ENCODE measurements at places on chromosomes 4 and X. TPM values are rescaled to one million over a fixed set of nuclear protein-coding genes. Genes with fewer than 3 reads are reported as not detected.

The FRG2 gene
- not detected for polyA plus RNA-seq

The PNMA5 gene
- polyA plus RNA-seq = not detected

The BMPR1B gene
- polyA plus RNA-seq = 2.0 TPM

The MAGEA1 gene
- polyA plus RNA-seq = not detected

The LRCH2 gene
- 2.6 TPM for polyA plus RNA-seq

The RAB9B gene
- polyA plus RNA-seq = 5.0 TPM

The BEX1 gene
- polyA plus RNA-seq = 1.1 TPM

GRCh38 chrX:154486052-154486395 is 391 bp downstream of the UBL4A start:
- peak; percentile 60 for DNase-seq
- no peaks in the 10 kb centered on the region for H3K4me1 ChIP-seq
- no peaks in the 10 kb centered on the region for H3K36me3 ChIP-seq
- peak overlapping the region; percentile 17 for H3K4me3 ChIP-seq

- peak; percentile 67 for DNase-seq
- H3K27ac ChIP-seq = no peak overlapping the region
Observed at GRCh38 chrX:291411-291901, 10.3 kb downstream of the PLCXD1 start.

DNA sequence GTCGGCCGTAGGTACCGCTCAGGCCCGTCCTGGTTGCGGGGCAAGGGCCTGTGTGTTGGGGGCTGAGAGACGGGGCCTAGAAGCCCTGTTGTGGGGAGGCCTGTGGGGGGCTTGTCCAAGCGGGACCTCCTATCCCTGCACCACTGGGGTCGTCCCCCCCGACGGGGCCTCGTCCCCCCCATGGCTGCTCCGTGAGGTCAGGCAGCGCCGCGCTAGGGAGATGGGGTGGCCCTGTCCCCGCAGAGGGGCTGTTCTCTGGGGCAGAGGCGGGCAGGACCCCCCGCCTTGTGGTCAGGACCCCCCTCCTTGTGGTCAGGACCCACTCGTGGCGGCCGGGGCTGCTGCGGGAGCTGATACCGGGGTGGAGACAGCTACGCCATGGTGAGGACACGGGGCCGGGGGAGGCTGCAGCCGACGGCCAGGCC is 12.1 kb upstream of the GTPBP6 start:
- no peak overlapping the region for H3K27ac ChIP-seq
- H3K4me3 ChIP-seq = no peak overlapping the region
- DNase-seq = no peak
- H3K27me3 ChIP-seq = no peaks in the 10 kb centered on the region

GRCh38 chr4:80446248-80446647 is 110.7 kb downstream of the CFAP299 start:
- H3K36me3 ChIP-seq = no peaks in the 10 kb centered on the region
- H3K27ac ChIP-seq = no peak overlapping the region
- H3K27me3 ChIP-seq = no peaks in the 10 kb centered on the region
- no peak overlapping the region for H3K4me3 ChIP-seq

- H3K27ac ChIP-seq = no peak overlapping the region
- no peak overlapping the region for H3K4me3 ChIP-seq
- peaks cover 9% of the 10 kb centered on the region for H3K36me3 ChIP-seq
- H3K27me3 ChIP-seq = no peaks in the 10 kb centered on the region
- H3K4me1 ChIP-seq = no peaks in the 10 kb centered on the region
Observed at GRCh38 chr4:1215141-1216075, 33.5 kb downstream of the CTBP1 start.

GRCh38 chr4:14143892-14144291 is 516.4 kb upstream of the BOD1L1 start:
- H3K36me3 ChIP-seq = no peaks in the 10 kb centered on the region
- no peak overlapping the region for H3K4me3 ChIP-seq

DNA sequence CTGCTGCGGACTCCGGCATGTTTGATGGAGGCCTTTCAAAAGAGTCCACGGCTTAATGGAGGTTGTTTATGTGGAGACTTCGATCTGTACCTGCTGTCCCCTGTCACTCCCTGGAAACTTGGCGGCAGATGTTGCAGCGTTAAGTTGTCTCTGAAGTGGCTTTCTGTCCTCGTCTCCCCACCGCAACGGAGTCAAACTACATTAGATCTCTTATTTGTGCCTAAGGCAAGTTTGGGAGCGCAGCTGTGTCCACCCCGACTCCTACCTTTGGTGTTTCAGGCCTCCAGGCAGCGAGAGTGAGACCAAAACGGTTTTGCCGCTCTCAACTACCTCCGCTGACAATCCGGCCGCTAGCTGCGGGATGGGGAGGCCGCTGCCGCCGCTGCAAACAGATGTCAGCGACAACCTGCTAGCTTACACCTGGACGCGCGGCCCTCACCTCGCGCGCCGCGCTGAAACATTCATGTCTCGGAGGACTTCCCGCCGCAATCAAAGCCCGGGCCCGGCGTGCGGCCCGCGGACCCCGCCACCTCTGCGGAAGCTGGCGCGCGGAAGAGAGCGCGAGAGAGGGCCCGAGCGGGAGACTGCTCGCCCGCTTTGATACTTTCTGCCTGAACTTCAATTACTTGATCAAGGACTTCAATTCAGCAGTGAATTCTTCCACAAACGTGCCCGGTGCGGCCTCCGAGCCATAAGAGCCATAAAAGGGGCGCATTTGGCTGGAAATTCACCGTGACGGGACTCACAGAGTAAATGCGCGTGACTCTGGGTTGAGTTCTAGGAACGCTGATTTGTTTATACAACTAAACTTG is 108.4 kb downstream of the ANTXR2 start:
- no peaks in the 10 kb centered on the region for H3K27me3 ChIP-seq
- no peak overlapping the region for H3K27ac ChIP-seq
- DNase-seq = no peak
- no peaks in the 10 kb centered on the region for H3K4me1 ChIP-seq
- H3K4me3 ChIP-seq = peak overlapping the region; percentile 20

- H3K36me3 ChIP-seq = no peaks in the 10 kb centered on the region
- H3K27ac ChIP-seq = no peak overlapping the region
- DNase-seq = no peak
Observed at GRCh38 chr4:68904786-68905185, 46.8 kb downstream of the UGT2A3 start.

- DNase-seq = no peak
- no peaks in the 10 kb centered on the region for H3K4me1 ChIP-seq
- no peak overlapping the region for H3K27ac ChIP-seq
- H3K27me3 ChIP-seq = no peaks in the 10 kb centered on the region
Observed at GRCh38 chrX:121333942-121334341, 286.5 kb downstream of the GLUD2 start.

DNA sequence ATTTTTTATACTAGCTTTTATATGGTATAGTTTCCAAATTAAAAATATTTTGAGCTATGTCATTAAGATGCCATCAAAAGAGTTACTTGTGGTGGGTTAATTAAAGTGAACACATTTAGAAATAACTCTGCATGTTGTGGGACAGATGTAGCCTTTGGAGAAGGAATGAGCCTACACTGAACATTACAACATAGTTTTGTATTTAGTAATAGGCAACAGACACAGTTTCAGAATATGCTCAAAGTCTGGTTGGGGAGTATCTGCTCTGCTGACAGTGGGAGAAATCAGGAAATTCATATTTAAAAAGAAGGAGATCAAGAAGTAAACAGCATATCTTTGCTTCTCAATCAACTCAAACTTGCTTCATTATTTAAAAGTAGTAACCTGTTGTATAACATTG is 23.7 kb downstream of the EMCN start:
- H3K27me3 ChIP-seq = no peaks in the 10 kb centered on the region
- H3K4me3 ChIP-seq = no peak overlapping the region
- H3K36me3 ChIP-seq = no peaks in the 10 kb centered on the region
- H3K27ac ChIP-seq = no peak overlapping the region

GRCh38 chr4:113978561-113979147 is 793 bp downstream of the ARSJ start:
- no peaks in the 10 kb centered on the region for H3K27me3 ChIP-seq
- peak; percentile 53 for DNase-seq

DNA sequence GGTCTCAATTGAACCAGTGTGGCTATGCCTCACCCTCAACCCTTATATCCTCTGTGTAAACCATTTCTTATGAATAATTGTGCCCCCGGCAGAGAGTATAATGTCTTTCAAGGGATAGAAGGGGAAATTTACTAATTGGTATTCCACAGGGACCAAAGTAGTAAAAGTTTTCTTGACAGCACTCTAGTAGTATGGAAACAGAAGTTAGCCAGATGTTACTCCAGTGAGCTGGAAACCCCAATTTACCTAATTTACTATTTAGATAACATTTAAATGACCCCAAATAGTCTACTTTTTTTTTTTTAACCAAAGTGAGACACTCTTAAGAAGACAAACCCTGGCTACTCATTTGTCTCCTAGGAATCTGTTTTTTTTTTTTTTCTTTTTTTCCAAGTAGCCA is 32.3 kb downstream of the DTHD1 start:
- H3K4me1 ChIP-seq = no peaks in the 10 kb centered on the region
- H3K27ac ChIP-seq = no peak overlapping the region

DNA sequence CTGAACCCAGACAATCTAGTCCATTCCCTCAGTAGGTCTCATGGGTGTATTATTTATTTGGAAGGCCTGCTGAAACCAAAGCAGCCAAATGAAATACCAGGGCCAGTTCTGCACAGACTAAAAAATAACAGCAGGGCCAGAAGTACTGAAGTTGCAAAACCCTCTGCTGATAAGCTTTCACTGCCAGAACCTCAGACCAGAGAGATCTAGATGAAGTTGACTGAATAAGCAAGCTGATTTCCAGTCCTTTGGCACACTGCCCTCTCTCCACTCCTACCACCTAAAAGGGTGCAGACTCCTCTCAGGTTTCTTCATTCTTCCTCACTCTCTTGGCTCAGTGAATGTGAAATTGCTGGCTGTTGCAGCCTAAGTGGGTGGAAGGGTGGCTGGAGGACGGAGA is 276.7 kb upstream of the KLF3 start:
- no peak overlapping the region for H3K4me3 ChIP-seq
- no peaks in the 10 kb centered on the region for H3K27me3 ChIP-seq
- H3K27ac ChIP-seq = peak overlapping the region; percentile 57
- DNase-seq = no peak

GRCh38 chrX:107766470-107767150 is 9.0 kb downstream of the TSC22D3 start:
- peak; percentile 76 for DNase-seq
- H3K4me3 ChIP-seq = no peak overlapping the region
- H3K36me3 ChIP-seq = no peaks in the 10 kb centered on the region

- H3K36me3 ChIP-seq = no peaks in the 10 kb centered on the region
- no peak overlapping the region for H3K4me3 ChIP-seq
- no peaks in the 10 kb centered on the region for H3K4me1 ChIP-seq
- DNase-seq = no peak
- no peak overlapping the region for H3K27ac ChIP-seq
Observed at GRCh38 chr4:85368932-85369331, 106.0 kb upstream of the ARHGAP24 start.

GRCh38 chrX:2894885-2895292 is 34.2 kb downstream of the ARSD start:
- H3K4me1 ChIP-seq = no peaks in the 10 kb centered on the region
- H3K4me3 ChIP-seq = no peak overlapping the region
- H3K27ac ChIP-seq = no peak overlapping the region
- no peak for DNase-seq
- no peaks in the 10 kb centered on the region for H3K36me3 ChIP-seq
- no peaks in the 10 kb centered on the region for H3K27me3 ChIP-seq

DNA sequence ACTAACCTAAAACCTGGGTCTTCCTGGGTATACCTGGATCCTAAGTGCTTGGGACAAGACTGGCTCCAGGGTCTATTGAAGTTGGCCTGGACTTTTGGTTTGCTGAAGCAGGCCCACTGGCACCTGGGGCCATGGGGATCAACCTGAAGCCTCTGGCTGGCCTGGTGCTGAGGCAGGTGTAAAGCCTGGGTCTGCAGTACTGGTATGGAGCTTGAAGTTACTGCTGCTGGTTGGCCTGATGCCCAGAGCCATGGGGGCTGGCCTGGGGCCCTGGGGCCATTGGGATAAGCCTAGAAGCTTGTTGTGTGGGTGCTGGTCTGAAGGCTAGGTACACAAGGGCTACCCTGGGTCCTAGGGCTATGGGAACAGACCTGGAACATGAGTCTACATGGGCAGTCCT is 743.2 kb upstream of the GRIA3 start:
- no peak for DNase-seq
- H3K27me3 ChIP-seq = no peaks in the 10 kb centered on the region
- H3K4me1 ChIP-seq = no peaks in the 10 kb centered on the region
- H3K27ac ChIP-seq = no peak overlapping the region
- no peaks in the 10 kb centered on the region for H3K36me3 ChIP-seq

GRCh38 chrX:46707274-46707965 is 51.5 kb downstream of the SLC9A7 start:
- no peaks in the 10 kb centered on the region for H3K36me3 ChIP-seq
- H3K4me1 ChIP-seq = no peaks in the 10 kb centered on the region
- H3K4me3 ChIP-seq = no peak overlapping the region
- no peak for DNase-seq
- H3K27ac ChIP-seq = no peak overlapping the region
- no peaks in the 10 kb centered on the region for H3K27me3 ChIP-seq

DNA sequence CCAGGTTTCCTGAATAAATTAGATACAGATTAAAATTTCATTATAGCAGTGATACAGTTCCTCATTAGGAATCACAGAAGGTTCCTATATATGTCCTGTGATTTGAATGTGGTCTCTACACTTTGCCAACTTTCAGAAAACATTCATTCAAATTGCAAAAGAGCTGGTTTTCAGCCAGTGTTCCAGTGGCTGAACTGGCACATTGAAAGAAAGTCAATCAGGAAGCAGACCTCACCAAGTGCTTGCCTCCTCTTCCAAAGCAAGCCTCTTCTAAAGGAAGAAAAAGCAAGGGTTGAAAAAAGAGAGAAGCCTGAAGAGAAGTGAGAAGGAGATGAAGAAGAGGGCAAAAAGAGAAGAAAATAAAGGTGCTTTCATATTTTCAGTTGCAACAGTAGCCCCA is 12.7 kb downstream of the KLHL34 start:
- no peak overlapping the region for H3K4me3 ChIP-seq
- DNase-seq = no peak
- no peaks in the 10 kb centered on the region for H3K27me3 ChIP-seq
- H3K27ac ChIP-seq = no peak overlapping the region
- H3K36me3 ChIP-seq = no peaks in the 10 kb centered on the region

- no peaks in the 10 kb centered on the region for H3K4me1 ChIP-seq
- DNase-seq = no peak
- H3K36me3 ChIP-seq = no peaks in the 10 kb centered on the region
- H3K27me3 ChIP-seq = no peaks in the 10 kb centered on the region
Observed at GRCh38 chr4:152577708-152578396, 42.0 kb upstream of the FBXW7 start.

DNA sequence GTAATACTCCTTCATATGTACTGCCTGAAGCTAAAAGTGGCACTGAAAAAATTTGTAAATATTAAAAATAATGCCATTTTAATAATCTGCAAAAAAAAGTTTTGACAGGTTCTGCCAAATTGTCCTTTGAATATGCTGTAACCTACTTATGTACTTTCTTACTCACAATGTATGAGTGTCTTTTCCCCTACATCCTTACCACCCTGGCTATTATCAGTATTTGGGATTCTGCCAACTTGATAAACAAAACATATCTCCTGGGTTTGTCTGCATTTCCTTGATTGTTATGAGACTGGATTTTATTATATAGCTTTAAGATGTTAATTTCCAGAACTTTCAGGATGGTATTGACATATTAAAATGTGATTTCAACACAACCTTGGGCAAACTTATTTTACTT is 187.9 kb downstream of the CHM start:
- H3K4me3 ChIP-seq = no peak overlapping the region
- no peaks in the 10 kb centered on the region for H3K36me3 ChIP-seq
- no peaks in the 10 kb centered on the region for H3K4me1 ChIP-seq
- no peak for DNase-seq
- H3K27ac ChIP-seq = no peak overlapping the region
- no peaks in the 10 kb centered on the region for H3K27me3 ChIP-seq

- DNase-seq = no peak
- H3K36me3 ChIP-seq = no peaks in the 10 kb centered on the region
- no peaks in the 10 kb centered on the region for H3K27me3 ChIP-seq
- no peak overlapping the region for H3K27ac ChIP-seq
- no peak overlapping the region for H3K4me3 ChIP-seq
Observed at GRCh38 chrX:154799556-154800348, 5.5 kb downstream of the MPP1 start.
